ENCODE measurements at places on chromosomes 2 and 18.

DNA sequence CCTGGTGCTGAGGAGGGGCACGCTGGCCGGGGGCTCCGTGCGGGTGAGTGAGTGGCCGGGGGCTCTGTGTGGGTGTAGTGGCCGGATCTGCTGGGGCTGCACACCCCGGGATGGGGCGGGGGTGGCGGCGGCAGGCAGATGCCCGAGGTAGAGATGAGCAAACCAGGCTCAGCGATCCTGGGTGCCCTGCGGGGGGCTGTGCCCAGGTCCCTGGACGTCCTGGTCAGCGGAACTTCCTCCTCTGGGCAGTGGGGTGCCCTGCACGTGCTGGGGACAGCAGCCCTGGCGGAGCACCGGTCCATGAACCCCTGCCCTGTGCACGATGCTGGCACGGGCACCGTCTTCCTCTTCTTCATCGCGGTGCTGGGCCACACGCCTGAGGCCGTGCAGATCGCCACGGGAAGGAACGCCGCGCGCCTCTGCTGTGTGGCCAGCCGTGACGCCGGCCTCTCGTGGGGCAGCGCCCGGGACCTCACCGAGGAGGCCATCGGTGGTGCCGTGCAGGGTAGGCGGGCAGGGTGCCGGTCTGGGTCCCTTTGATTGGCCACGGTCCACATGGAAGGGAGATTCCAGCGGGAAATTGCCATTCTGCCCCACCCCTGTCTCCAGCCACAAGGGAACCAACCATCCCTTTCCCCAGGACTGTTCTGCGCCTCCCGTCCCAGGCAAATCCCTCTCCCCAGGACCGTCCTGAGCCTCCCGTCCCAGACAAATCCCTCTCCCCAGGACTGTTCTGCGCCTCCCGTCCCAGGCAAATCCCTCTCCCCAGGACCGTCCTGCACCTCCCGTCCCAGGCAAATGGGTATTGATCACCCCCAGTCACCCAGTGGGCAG lies 5.9 kb downstream of the NEU4 start:
- DNase-seq, result no peak

DNA sequence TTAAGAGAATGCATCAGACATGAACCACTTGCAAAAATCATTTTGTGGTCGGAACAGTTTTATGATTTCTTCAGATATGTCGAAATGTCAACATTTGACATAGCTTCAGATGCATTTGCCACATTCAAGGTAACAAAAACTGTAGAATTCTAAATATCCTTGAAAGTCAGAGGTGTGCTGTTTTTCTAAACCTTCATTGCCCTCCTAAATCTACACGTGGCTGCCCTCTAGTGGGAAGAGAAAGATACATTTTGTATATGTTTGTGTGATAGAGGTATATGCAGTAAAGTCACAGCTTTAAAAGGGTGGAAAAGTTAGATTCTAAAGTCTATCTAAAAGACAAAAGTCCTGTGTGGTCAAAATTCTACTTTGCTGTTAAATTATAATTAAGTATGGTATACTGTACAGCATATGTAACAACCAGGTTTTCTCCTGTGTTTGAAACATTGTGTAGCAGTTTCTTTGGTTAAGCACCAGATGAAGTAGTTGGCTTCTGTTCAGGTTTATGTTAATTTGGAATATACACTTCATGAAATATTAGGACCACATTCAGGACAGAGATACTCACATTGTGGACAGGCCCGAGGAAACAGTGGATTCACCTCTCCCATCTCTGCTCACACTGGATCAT lies 65.9 kb upstream of the ITM2C start:
- no peak for DNase-seq

- DNase-seq, result no peak
Measured at GRCh38 chr2:69491864-69492263, 54.6 kb upstream of the NFU1 start.

GRCh38 chr2:84880645-84881521 lies at the start of gene TRABD2A:
Gene TRABD2A, minus strand, starts transcription at chr2:84881084. Its CDS starts 45 bp downstream, at chr2:84881039.
- peak; percentile 77 for DNase-seq

DNA sequence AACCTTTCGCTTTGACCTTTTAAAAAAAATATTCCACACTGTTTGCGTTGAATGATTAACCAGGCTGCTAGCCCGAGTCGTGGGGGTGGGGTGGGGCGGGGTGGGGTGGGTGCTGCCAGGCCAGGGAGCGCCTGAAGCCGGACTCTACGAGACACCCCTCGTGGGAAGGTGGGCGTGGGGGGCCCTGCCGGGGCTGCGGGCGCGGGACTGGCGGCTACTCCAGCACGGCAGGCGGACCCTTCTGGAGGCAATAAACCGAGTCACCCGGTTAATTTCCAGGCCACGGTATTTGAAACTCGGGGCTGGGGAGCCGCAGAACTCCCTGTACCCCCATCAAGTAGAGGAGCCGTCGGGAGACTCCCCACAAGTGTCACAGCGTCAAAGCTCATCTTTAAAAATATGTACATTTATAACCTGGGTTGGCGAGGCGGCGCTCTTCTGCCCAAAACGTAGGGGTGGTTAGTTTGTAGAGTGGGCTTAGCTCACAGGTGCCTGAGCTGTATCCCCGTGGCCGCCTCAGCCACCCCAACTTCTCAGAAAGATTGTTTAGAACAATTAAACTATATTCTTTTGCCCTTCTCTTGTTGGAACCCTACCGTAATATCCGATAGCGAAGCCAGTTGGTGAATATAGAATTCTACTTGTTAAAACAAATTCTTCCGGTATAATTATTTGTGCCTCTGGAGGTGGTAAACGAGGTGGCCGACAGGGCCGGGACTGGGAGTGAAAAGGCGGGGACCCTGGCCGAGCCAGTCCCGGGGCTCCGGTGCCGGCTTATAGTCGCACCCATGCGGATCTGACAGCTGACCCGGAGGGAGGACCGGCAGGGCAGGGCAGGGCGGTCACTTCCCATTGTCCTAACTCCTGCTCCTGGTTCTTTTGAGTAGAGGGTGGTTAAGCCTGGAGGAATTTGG lies 1.4 kb downstream of the B3GNT2 start:
- DNase-seq, result peak; percentile 60

DNA sequence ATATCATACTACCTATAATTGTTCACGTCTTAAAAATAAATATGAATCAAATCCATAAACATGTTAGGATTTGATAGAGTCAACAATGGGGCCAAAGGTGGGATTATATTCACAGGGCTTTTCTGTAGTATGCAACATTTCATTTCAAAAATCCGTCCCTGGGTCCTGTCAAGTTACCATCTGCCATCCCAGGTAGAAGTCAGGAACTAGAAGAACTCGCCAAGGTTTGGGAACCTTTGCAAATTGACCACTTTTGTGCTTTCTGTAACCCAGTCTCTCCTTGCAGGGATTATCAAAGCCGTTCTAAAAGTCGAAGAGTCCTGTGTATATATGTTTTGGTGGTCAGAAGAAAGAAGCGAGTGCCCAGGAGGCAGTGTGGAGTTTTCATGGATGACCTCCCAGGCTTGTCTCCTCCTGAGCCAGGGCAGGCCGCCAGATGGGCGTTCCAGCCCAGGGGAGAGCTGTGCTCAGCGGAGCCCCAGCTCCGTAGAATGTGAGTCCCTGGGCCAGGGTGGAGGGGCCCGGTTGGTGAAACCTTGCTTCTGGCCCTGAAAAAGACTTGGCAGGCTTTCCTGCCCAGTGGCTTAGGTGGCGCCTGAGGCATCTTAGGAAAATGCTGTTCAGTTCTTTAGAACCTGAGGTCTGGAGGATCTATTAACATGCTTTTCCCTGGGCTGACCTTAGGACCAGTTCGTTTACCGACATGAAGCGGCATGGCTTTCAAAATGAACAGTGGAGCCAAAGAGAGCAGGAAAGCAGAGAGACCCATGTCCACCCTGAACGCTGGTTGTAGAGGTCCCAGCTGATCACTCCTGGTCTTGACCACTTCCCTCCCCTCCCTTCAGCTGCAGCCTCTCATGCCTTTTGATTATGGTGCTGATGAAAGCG lies 69.2 kb downstream of the LONRF2 start:
- no peak for DNase-seq

DNA sequence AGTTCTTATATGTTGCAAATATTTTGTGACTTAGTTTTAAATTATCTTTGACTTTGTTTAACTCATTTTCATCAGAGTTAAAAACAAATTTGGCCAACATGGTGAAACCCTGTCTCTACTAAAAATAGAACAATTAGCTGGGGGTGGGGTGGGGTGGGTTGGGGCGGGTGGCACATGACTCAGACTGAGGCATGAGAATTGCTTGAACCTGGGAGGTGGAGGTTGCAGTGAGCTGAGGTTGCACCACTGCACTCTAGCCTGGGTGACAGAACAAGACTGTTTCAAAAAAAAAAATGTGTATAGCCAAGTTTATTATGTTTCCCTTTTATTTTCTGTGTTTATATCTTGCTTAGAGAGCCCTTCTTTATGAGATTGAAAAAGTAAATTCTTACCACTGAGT lies 14.2 kb upstream of the LIPG start:
- DNase-seq, result no peak

DNA sequence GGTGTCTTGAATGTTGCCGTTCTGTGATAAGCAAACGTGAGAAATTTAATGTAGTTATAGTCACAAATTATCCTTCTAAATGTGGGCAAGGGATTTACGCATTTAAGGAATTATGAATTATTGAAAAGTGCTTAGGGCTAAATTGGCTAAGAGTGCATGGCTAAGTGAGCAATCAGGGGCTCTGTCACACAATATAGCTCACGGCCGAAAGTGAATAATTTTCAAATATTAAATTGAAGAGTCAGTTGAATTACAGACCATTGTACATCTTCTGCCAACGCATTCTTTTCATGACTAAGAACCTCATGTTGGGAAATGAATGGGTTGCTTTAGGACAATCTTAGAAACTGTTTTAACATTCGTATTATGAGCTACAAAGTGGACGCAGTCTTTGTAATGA lies 1832.9 kb upstream of the LRRTM1 start:
- no peak for DNase-seq
